Stimulated activated naive CD4-positive, alpha-beta T cell treated with Interleukin-2 at 50 U/mL for 16 hours (primary cell): ENCODE measurements at places on chromosomes 12 and 14.

GRCh38 chr14:63277591-63278183 lies 41.0 kb downstream of the GPHB5 start:
- DNase-seq: no peak

GRCh38 chr12:12221560-12221959 lies 45.3 kb downstream of the LRP6 start:
- no peak for DNase-seq

- DNase-seq: peak; percentile 77
These were observed at the start of gene CCDC175 for GRCh38 chr14:59576332-59577294. CCDC175 (minus strand) TSS chr14:59576812; CDS start chr14:59576775, 37 bp downstream.

DNA sequence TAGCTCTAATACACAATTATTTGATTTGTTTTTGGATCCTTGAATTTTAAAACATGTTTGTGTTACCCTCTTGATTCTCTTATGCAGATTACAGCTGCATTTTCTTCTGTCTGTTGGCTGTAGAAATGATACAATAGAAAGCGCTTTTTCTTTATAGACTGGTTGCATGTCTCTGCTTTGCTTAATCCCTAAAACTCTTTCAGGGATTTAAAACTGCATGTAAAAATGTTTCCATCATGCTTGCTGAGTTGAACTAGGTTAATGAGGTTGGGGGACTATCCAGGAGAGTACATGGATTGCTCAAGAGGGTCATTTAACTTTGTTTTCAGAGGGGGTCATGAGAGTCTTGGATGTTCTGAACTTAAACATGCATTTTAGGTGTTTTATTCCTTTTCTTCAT lies 166.4 kb upstream of the IFNG-AS1 start:
- DNase-seq: no peak

- no peak for DNase-seq
These were observed 30.6 kb upstream of the CLEC14A start for GRCh38 chr14:38286452-38286851.
